Smooth muscle cell of bladder (primary cell): ENCODE measurements at places on chromosomes 11 and 22. TPM values are rescaled to one million over a fixed set of nuclear protein-coding genes. Genes with fewer than 3 reads are reported as not detected.

Gene SLC22A25
- not detected in 2 replicates for total RNA-seq

Gene MB
- total RNA-seq, result not detected in 2 replicates

Gene THY1
- total RNA-seq, result 154 and 200 TPM in 2 replicates

Gene CNTF
- 1.2 and 1.4 TPM in 2 replicates for total RNA-seq

Gene ACR
- not detected in 2 replicates for total RNA-seq

Gene MS4A6E
- total RNA-seq, result not detected in 2 replicates

Gene HDAC10
- total RNA-seq, result 16.1 and 19.6 TPM in 2 replicates

Gene CDC42EP1
- 7.0 and 10.5 TPM in 2 replicates for total RNA-seq

Gene APOL4
- total RNA-seq, result 0.65 and 2.3 TPM in 2 replicates

Gene TMEM191B
- total RNA-seq, result 0.65 and 0.85 TPM in 2 replicates

Gene TP53I11
- total RNA-seq, result 11.5 and 13.0 TPM in 2 replicates

Gene CAPN1
- 65.3 and 72.6 TPM in 2 replicates for total RNA-seq

Gene LARGE1
- total RNA-seq, result 12.1 and 26.6 TPM in 2 replicates

Gene IGLL5
- total RNA-seq, result not detected in 2 replicates

Gene LDLRAD3
- total RNA-seq, result 4.3 and 10.8 TPM in 2 replicates

Gene BAIAP2L2
- 0.28 and 0.46 TPM in 2 replicates for total RNA-seq

Gene KRTAP5-9
- total RNA-seq, result not detected in 2 replicates

Gene RIBC2
- 0.09 TPM in 1 of 2 replicates, not detected in the other for total RNA-seq

Gene DNAJB7
- not detected in 2 replicates for total RNA-seq

Gene SCARF2
- 18.8 and 28.3 TPM in 2 replicates for total RNA-seq

Gene GLB1L2
- 0.18 and 0.43 TPM in 2 replicates for total RNA-seq

Gene DCDC1
- under 0.01 and 0.09 TPM in 2 replicates for total RNA-seq

Gene SGSM1
- total RNA-seq, result 0.09 and 0.14 TPM in 2 replicates

Gene SLC22A9
- not detected in 2 replicates for total RNA-seq

Gene HMBS
- 4.7 and 6.7 TPM in 2 replicates for total RNA-seq

Gene PLAAT5
- 0.09 and 0.14 TPM in 2 replicates for total RNA-seq

Gene PICALM
- 190 and 231 TPM in 2 replicates for total RNA-seq

Gene CREB3L1
- 30.7 and 45.7 TPM in 2 replicates for total RNA-seq

Gene PIK3IP1
- total RNA-seq, result 32.2 and 33.8 TPM in 2 replicates

Gene HEPACAM
- total RNA-seq, result not detected in 2 replicates

Gene MOGAT2
- total RNA-seq, result not detected in 2 replicates

Gene KDM4D
- total RNA-seq, result 0.37 and 0.43 TPM in 2 replicates

Gene KCNJ11
- total RNA-seq, result not detected in 2 replicates

Gene TENM4
- total RNA-seq, result 5.0 and 16.4 TPM in 2 replicates

Gene MMP8
- total RNA-seq, result under 0.01 TPM in 1 of 2 replicates, not detected in the other

Gene MAJIN
- not detected in 2 replicates for total RNA-seq

Gene TSPAN18
- total RNA-seq, result 0.28 TPM in 1 of 2 replicates, not detected in the other

Gene MIAT
- total RNA-seq, result 0.85 and 0.92 TPM in 2 replicates

Gene APLNR
- not detected in 2 replicates for total RNA-seq

Gene GPHA2
- not detected in 2 replicates for total RNA-seq

Gene GGT5
- 5.8 and 6.7 TPM in 2 replicates for total RNA-seq

Gene SOX6
- 0.18 and 1.00 TPM in 2 replicates for total RNA-seq

Gene GDPD4
- not detected in 2 replicates for total RNA-seq

Gene OR52N4
- not detected in 2 replicates for total RNA-seq

Gene SHANK2
- 3.6 and 4.0 TPM in 2 replicates for total RNA-seq

Gene NLRP6
- not detected in 2 replicates for total RNA-seq

Gene ARL14EP
- 26.5 and 27.7 TPM in 2 replicates for total RNA-seq

Gene TUBA8
- 0.18 and 0.43 TPM in 2 replicates for total RNA-seq

Gene OR51I1
- total RNA-seq, result 0.28 TPM in 1 of 2 replicates, not detected in the other

Gene OLFML1
- total RNA-seq, result 3.1 and 3.8 TPM in 2 replicates
